Sigmoid colon (tissue), 7 donors: ENCODE measurements at places on chromosomes 2 and 18. TPM values are rescaled to one million over a fixed set of nuclear protein-coding genes. Genes with fewer than 3 reads are reported as not detected.

CSRNP3 gene
- 6.6 TPM for total RNA-seq

AGXT gene
- total RNA-seq, result not detected

KCNK3 gene
- 12.2 TPM for total RNA-seq

DNA sequence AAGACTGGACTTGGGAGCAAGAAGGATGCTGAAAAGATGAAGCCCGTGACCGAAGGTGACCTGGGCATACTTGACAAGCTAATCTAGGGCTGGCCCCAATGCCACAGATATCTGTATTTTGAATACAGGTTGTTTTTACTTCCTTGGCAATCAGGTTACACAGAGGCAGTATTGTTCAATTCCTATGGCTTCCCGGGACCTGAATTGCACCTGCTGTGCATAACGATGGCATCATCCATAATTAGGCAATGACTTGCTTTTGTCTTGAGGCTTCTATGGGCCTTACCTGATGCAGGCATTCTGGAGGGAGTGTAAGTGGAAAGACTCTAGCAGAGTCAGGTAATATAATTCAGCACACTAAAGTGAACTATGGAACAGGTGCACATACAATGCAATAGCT lies 60.6 kb upstream of the CUL3 start:
- no peak for DNase-seq
- no peaks in the 10 kb centered on the region for H3K4me1 ChIP-seq
- no peaks in the 10 kb centered on the region for H3K36me3 ChIP-seq
- no peaks in the 10 kb centered on the region for H3K27me3 ChIP-seq
- H3K27ac ChIP-seq, result no peak overlapping the region
